ENCODE measurements at places on chromosomes 13 and 19.

DNA sequence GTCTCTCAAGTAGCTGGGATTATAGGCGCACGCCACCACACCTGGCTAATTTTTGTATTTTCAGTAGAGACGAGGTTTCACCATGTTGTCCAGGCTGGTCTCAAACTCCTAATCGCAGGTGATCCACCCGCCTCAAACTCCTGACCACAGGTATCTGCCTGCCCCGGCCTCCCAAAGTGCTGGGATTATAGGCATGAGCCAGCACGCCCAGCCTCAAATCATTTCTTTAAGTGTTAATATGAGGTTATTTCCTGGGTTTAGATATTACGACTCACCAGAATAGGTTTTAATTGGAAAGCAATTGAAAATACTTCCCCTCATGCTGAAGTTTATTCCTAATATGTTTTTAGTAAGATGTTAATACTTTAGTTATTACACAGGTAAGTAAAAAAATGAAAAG, 144.5 kb downstream of the NUFIP1 start:
- no peak for DNase-seq

DNA sequence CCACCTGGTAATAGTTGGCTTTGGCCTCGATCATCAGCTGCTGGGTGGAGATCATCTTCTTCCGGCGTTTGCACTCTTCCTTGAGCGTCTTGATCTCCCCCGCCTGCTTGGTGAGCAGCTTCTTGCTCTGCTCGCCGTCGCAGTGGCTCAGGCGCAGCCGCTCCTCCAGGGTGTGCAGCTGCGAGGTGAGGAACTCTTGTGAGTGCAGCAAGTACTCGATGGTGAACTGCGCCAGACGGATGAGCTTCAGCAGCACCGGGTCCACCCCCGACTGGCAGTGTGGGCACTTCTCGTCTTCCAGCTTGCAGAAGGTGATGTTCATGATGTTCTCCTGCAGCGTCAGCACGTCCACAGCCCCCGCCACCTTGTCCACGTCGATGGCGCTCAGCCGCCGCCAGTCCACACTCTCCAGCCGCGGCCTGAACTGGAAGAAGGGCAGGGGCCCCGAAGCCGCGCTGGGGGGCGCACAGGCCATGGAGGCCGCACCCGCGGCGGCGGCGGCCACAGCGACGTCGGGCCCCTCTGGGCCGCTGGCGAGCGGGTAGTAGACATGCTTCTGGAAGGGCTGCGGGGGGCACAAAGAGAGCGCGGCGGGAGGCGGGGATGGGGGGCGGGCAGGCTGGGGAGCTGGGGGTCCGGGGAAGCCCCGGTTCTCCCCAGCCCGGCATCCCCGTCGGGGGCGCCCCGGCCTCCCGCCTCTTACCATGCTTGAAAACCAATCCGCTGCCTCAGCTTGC, 3.0 kb downstream of the DZIP1 start:
- peak; percentile 49 for DNase-seq

- no peak for DNase-seq
These were observed 5.4 kb downstream of the MTMR6 start for GRCh38 chr13:25281935-25282332.

DNA sequence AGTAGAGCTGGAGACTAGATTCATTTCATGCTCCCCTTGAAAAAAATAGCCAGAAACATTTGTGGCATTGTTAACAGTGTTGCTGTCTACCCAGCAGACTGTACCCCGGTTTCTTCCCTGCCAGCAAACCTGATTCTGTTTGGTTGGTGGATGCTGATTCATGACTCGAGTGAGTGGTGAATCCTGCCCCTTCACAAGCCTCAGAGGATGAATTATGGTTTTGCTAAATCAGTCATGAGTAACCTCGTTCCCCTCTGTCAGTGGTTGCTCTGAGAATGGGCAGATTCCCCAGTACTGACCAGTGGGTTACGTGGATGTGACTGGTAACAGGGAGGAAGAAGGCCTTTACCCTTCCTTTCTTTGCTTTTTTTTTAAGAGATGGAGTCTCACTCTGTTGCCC, 10.1 kb downstream of the NLRP12 start:
- peak; percentile 46 for DNase-seq

- DNase-seq, result no peak
These were observed 11.7 kb upstream of the KL start for GRCh38 chr13:33004511-33004910.

DNA sequence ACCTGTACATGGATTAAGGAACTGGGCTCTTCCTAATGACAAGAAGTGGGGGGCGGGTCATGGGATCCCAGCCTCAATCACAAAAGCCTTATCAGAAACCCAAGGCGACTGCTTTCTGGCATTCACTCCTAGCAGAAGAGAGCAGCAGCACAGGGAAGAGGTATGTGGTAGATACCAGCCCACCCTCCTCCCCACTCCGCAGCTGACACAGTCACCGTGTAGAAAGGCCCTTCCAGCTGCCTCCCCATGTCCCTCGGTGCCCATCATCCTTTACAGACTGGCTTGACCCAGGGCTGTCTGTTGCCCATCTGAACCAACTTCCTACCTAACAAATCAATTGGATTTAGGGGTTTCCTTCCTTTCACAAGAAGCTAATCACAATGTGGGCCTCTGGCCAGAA, 3.1 kb upstream of the DHRS12 start:
- no peak for DNase-seq

DNA sequence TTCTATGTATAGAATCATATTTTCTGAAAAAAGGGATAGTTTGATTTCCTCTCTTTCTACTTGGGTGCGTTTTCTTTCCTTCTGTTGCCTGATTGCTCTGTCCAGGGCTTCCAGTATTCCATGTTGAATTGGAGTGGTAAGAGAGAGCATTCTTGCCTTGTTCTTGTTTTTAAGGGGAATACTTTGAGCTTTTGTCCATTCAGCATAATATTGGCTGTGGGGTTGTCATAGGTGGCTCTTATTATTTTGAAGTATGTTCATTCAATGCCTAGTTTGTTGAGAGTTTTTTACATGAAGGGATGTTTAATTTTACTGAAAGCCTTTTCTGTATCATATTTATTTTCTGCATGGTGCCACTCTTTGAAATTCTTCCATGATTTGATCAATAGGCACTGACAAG, 173.5 kb upstream of the IRS2 start:
- DNase-seq, result no peak

DNA sequence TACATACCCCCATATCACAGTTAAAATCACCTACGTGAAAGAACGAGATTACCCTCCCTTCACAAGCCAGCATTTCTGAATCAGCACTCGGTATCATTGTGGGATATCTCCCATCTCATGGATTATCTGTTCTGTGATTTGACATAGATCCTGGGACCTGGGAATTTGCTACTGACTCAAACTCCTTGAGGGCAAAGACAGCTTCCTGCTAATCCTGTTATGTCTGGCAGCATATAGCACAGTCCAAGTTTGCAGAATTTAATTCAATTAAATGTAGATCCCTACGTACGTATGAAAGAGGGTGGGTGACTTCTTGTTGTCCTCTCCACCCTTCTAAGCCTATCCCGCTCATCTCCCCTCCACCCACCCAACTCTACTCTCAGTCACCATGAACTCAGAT, 476.5 kb downstream of the KLF5 start:
- DNase-seq, result no peak

- peak; percentile 79 for DNase-seq
These were observed 5.5 kb downstream of the HRC start for GRCh38 chr19:49149652-49150105.

DNA sequence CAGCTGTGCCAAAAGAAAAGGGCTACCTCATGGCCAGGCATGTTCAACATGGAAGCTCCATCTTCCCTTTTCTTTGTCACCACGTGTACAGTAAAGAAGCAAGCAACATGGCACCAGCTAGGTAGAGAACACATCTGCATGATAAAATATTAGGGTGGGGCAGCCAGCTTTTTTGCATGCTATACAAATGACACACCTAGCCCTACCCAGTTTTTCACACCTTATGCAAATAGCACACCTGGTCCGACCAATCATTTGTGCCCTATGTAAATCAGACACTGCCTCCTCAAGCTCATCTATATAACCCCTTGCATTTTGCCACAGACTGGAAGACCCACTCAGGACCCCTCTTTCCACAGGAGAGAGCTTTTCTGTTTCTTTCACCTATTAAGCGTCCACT, 85.5 kb downstream of the STOML3 start:
- no peak for DNase-seq

DNA sequence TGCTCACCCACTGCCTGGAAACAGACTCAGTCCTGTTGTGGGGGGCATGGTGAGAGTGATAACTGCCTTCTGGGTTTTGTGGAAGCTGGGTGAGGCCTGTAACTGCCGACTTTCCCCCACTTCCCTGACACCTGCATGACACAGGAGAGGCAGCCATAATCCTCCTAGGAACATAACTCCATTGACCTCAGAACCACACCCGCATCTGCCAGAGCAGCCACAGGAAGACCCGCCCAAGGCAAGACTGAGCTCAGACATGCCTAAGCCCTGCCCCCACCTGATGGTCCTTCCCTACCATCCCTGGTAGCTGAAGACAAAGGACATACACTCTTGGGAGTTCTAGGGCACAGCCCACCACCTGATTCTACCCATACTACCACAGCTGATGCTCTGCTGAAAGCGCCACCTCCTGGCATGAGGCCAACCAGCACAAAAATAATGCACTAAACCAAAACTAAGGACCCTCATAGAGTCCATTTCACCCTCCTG, 326.7 kb downstream of the RBM26 start:
- DNase-seq, result no peak

- no peak for DNase-seq
These were observed 35.0 kb upstream of the ADGRE5 start for GRCh38 chr19:14346279-14346678.

DNA sequence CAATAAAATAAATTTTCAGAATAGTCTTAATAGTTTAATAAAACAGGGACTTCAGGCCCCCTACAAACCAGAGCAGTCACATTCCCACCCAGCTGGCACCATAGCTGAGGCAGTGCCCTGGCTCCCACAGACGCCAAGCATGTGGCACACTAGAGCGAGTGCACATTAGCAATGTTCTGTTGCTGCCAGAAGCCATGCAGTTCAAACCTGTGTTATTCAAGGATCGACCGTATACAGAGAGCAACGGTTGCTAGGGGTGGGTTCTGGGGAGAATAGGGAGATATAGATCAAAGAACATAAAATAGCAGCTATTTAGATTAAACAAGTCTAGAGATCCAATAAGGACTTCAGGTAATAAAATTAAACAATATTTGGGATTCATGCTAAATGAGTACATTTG, 419.3 kb upstream of the KLHL1 start:
- DNase-seq, result no peak

GRCh38 chr19:14972676-14973075, 7.0 kb downstream of the SLC1A6 start:
- DNase-seq, result no peak

DNA sequence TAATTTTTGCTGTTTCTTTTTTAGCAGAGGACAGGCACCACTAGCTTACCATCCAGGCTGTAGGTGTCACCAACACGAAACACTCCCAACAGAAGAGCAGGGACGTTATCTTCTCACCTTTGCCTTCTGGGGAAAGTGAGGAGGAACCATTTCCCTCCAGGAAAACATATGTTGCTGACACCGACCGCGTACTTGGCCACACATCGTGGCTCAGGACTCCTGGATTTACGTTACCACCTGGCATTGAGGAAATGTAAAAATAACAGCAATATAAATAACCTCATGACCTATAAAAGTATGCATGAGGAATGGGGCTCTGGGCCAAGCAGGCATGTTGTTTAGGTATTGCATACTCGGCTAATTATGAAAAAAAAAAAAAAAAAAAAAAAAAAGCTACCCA, 525.1 kb downstream of the MYO16 start:
- DNase-seq, result peak; percentile 55

- DNase-seq, result no peak
These were observed 113.0 kb downstream of the SOX1 start for GRCh38 chr13:112179995-112180394.

DNA sequence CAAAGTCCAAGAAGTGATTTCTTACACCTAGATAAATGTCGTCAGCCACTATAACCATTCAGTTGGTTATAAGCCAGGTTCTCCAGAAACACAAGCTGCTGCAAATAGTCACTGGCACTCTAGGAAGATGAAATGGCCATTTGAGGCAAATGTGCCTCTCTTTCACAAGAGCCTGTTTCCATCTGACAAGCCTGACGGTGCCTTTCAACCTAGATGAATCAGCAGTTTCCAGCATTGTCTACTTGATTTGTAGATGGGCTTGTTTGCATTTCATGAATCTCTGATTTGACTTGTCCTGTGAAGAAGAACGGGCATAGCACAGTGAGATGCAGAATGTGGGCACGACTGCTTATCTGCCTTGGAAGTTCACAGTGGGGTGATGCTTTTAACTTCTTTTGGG, 327.2 kb downstream of the LMO7 start:
- DNase-seq, result no peak

- peak; percentile 72 for DNase-seq
These were observed 305.0 kb downstream of the EFNB2 start for GRCh38 chr13:106230450-106230849.

DNA sequence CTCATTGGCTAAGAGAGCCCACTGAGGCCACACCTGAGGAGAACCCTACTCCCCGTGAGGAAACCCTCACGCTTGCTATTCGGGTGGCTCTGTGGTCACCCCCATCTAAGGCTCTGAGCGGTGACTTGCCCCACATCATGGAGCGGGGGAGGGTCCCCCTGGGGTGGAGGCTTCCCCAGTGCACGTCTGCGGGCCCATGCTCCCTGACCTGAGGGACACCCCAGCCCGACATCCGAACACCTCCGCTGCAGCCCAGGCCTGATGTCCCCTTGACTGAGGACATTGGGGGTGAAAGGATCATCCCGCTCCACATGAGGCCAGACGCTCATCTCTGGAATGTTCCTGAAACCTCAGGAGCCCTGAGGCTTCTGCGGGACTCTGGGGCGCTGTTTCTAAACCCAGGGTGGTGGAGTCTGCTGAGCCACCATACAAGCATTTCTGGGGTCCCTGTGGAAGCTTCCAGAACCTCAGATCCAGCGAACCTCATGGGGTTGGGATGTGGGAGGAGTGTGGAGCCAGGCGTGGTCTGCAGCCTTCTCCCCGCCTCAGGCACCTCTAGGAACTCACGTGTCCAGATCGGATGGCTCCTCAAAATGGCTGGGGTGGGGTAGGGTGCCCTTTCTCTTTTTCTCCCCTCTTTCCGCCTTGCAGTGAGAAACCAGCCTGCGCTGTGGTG, 19.9 kb downstream of the TMED1 start:
- peak; percentile 76 for DNase-seq

- DNase-seq, result no peak
These were observed 9.4 kb downstream of the CELF5 start for GRCh38 chr19:3233831-3234230.

GRCh38 chr19:5397804-5398692, 57.2 kb upstream of the ZNRF4 start:
- DNase-seq, result peak; percentile 26

DNA sequence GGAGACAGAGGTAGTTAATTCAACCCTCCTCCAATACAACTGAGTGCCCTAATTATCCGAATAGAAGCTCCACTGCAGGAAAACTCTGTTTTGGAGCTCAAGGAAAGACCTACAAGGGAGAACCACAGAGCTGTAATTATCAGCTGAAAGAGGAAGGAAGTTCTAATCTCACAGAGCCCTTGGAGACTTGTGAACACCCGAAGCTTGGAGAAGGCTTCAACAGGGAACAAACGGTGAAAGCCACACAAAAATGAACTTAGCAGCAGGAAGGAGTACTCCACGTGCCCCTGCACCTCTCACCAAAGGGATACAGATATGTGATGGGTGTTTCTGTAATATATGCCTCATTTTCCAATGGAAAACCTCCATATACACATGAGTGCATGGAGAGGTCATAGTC, 61.1 kb downstream of the IRS2 start:
- no peak for DNase-seq
